ENCODE measurements at places on chromosomes 1 and 21. TPM values are rescaled to one million over a fixed set of nuclear protein-coding genes. Genes with fewer than 3 reads are reported as not detected.

- no peak for DNase-seq
Measured at GRCh38 chr1:204733289-204733688, 47.8 kb upstream of the LRRN2 start.

FNDC5 gene
- 0.35 TPM for total RNA-seq

DNA sequence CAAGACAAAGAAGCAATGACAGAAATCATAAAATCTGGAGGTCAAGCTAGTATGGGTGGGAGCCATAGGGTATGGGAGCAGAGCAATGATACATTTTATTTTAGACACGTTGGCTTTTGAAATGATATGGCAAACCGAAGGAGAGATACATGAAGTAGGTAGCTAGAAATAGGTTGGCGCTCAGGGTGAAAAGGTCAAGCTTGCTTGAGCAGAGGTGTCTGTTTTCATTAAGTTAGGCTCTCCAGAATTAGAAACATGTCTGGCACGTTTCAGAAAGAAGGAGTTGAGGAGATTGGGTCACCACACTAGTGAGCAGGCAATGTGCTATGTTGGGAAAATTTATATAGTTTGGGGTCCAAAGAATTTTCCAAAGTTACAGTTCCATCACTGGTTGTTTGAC, 151.4 kb downstream of the AMY1C start:
- DNase-seq = no peak

DNA sequence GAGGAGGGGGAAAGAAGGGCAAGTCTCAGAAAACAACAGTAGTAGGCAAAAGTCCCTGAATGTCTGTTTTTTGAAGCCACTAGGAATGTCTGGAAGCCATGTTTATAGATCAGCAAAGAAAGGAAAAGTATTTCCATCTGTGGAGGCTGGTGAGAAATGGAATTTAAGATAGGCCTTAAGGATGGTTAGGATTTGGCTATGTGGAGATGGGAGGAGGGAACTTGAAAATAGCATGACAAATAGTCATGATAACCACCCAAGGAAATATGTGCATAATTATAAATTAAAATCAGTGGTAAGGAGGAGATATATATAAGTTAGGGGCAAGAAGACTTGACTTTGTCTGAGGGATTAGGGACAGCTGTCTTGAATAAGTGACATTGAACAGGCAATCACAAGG, 33.8 kb upstream of the FGGY start:
- DNase-seq = no peak

CA14 gene
- not detected for total RNA-seq

GRCh38 chr1:63642901-63643300, 49.7 kb downstream of the PGM1 start:
- DNase-seq = no peak

GRCh38 chr1:54583871-54584270, 35.8 kb downstream of the ACOT11 start:
- DNase-seq = no peak

DNA sequence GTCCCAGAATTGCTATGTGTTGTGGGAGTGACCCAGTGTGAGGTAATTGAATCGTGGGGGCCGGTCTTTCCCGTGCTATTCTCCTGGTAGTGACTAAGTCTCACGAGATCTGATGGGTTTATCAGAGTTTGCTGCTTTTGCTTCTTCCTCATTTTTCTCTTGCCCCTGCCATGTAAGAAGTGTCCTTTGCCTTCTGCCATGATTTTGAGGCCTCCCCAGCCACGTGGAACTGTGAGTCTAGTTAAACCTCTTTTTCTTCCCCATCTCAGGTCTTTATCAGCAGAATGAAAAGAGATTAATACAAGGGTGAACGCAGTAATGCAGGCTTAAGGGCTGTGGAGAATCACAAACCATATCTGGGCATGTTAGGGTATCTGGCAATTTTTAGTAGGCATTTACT, 624.0 kb downstream of the USP25 start:
- no peak for DNase-seq

DNA sequence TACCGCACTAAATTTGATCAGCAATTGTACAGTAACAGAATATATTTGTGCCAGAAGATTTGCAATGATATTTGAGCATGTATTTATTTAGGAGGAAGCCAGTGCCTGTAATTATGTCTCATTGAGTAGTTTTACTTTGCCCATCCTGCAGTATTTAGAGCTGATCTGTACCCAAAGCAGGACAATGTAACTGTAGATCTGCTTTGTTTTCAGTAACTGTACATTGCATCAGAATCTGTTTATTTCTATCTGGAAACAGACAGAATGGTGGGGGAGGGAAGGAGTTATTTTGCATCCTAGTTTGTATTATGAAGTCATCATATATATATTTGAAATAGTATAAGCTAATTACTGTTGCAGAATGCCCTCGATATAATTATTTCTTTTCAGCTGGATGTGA, 36.2 kb upstream of the LRRC8C start:
- no peak for DNase-seq

DNA sequence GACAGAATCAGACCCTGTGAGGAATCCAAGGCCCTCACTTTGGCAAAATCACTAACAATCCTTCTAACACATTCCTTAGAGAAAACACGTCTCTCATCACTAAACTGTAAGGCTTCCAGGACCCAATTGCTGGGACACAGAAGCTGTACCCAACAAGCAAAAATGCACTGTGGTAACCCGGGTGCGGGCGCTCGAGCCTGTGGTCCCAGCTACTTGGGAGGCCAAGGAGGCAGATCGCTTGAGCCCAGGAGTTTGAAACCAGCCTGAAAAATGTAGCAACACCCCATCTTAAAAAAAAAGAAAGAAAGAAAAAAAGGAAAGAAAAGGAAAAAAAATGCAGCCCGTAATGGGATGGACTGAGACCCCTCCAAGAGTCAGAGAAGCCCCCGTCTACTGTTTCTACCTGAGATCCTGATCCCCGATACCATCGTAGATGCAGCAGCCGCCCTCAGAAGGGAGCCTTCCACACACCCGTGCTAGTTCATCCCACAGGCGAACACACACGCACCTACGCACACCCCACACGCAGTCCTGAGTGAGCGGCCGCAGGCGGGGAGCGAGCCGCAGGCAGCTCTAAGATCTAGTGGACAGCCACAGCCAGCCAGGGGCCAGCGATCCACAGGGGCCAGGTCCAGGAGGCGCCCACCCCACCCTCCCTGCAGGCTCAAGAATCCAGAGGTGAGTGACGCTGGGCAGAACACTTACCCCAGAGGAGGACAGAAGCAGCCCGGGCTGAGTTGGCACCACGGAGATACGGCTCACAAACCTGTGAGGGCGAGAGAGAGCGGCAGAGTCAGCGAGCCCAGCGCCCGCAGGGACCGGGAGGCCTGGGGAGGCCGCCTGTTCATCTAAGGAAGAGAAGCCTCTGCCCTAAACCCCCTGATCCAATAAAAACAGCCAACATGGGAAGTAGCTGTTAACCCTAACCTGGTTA, 20.1 kb downstream of the WDR4 start:
- DNase-seq = no peak

CFAP57 gene
- total RNA-seq = 2.6 TPM

DNA sequence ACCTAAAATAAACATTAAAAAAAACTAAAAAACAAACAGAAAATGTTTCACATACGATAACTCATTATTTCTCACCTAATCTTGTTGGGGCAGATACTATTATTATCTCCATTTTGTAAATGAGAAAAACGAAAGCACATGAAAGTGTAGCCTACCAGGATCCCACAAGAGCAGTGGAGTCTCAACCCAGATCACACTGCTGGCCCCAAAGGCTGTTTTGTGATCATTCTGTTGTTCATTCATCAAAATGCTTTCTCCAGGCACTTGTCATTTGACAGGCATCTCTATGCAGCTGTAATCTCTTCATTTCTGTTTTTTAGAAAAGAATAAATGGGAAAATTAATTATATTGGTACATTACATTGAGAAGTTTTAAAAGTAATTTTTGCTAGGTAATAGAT, 67.5 kb downstream of the AK5 start:
- DNase-seq = no peak

DNA sequence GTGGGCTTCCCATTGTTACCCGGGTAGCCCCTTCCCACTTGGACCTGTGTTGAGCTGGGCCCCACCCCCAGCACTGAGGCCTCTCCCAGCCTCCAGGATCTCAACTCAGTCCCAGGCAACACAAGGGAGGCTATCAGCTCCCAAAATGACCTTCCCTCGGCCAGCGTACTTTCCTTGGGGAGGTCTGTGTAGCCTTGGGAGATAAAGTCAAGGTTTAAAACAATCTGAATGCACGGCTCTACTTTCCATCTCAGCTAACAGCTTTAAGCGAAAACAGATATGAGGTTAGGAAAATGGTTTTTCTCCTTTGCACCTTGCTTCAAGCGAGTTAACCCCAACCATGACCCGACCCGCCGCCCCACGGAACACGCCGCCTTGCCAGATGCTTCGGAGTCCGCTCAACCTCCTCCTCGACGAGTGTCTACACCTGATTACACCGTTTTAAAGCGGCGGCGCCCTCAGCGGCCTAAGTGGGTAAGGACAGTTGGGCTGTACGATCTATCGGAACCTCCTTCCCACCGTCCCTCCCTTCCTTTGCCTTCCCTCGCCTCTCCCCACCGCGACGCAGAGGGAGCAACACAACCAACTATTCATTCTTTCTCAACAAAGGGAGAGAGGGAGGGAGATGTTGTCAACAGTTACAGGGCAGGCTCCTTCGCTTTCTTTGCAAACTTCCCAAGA, 1.1 kb downstream of the BCAR3 start:
- DNase-seq = peak; percentile 82

PPIAL4G gene
- not detected for total RNA-seq

- DNase-seq = no peak
Measured at GRCh38 chr1:22056936-22057335, 4.4 kb downstream of the CDC42 start.

GRCh38 chr1:63442141-63442475, 74.7 kb downstream of the ALG6 start:
- peak; percentile 28 for DNase-seq

TFF3 gene
- 9.1 TPM for total RNA-seq

DNA sequence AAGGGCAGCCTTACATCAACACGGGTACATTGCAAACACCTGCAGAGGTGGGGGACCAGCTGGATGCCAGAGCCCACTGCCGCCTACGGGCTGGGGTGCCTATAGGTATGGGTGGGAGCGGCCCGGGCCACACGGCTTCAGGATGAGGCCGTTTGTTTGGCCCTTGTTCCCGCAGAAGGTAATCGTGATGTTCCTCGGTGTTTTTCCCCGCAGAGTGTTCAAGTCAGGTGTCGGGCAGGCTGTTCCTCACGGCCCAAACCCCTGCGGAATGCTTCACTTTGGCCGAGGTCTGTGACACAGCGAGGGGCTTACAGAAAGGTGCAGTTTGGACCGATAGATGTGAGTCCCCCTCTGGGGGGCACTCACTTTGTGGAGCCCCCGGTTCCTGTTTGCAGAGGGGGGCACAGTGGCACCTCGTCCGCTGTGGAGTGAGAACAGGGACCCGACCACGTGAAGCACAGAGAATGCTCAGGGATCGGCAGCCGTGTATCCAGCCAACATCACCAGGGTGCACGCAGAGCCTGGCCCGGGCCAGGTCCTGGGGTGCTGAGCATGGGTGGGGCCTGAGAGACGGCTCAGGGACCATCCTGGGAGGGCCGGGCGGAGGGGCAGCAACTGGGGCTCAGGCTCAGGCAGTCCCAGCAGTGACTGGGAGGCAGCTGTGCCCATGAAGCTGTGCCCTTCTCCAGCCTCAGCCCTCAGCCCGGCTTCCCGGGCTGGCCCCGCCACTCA, 453 bp upstream of the TTLL10 start:
- DNase-seq = no peak

TINAGL1 gene
- 217 TPM for total RNA-seq

DNA sequence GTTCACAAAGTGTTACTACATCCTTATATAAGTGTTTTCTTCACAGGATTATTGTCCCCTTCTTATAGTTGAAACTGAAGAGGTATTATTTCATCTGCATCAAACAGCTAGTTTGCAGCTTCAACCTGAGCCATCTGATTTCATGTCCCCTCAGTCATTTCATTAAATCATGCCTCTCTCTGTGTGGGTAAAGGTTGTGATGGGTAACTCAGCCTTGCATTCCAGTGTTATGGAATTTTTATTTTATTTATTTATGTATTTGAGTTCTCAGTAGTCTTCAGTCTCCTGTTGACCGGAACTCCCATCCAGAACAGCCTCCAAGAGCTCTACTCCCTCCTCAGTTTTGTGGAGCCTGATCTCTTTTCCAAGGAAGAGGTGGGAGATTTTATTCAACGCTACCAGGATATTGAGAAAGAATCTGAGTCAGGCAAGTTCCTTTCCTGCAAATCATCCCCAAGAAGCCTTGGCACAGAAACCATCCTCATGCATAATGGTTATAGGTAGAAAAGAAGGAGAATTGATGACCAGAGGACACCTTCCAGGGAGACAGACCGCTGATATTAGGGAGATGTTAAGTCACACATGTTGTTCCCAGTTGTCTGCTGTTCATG, 21.8 kb downstream of the CHD1L start:
- peak; percentile 70 for DNase-seq

CACHD1 gene
- 6.6 TPM for total RNA-seq

- DNase-seq = no peak
Measured at GRCh38 chr1:31978843-31979400, 34.7 kb upstream of the KHDRBS1 start.

GRCh38 chr1:54459140-54459539, 52.9 kb upstream of the SSBP3 start:
- DNase-seq = no peak

KCNJ9 gene
- total RNA-seq = not detected

POU3F1 gene
- not detected for total RNA-seq

GRCh38 chr1:102970496-102971078, 137.7 kb downstream of the COL11A1 start:
- peak; percentile 80 for DNase-seq

DNA sequence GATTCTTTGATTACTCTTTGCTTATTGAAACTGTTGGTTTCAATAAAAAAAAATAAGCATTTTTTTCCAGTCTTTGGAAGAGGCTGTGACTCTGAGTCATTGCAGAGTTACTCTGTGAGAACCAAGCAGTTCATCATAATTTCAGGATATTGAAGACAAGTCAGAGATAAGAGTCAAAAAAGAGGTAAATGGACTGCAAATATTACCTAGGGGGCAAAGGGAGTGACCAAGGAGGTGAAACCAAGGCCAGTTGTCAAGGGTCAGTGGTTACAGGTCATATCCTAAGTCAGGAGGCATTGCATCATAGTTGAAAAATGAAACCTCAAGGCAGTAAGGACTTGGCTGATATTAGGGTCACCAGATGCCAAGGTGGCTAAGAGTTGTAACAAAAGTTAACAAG, 597.1 kb upstream of the USP24 start:
- peak; percentile 26 for DNase-seq

C8B gene
- not detected for total RNA-seq

RAVER2 gene
- total RNA-seq = 12.2 TPM

GRCh38 chr1:76625886-76626678, 241.2 kb upstream of the ST6GALNAC5 start:
- DNase-seq = no peak
